ENCODE measurements at places on chromosomes 1 and 21.

GRCh38 chr1:38183096-38183495 lies 136.5 kb upstream of the POU3F1 start:
- DNase-seq: no peak

DNA sequence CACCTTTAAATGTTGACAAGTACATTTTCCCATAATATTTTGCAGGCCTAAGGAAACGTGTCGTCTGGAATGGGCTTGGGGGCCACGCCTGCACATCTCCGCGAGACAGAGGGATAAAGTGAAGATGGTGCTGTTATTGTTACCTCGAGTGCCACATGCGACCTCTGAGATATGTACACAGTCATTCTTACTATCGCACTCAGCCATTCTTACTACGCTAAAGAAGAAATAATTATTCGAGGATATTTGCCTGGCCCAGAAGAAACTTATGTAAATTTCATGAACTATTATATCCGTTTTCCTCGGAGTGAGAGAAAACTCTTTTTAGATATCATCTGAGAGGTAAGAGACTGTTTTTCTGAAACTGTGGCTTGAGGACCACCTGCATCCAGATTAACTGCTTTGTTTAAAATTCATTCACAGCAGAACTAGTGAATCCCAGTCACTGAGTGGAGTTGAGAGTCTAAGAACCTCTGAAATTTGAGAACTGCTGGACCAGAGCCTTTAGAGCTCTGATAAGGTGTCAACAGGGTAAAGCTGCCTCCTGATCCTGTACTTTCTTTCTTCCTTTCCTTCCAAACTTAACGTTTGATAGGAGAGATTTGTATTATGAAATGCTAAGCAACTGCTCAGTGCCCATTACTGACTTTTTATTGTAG lies 811 bp downstream of the EXO1 start:
- no peak for DNase-seq

DNA sequence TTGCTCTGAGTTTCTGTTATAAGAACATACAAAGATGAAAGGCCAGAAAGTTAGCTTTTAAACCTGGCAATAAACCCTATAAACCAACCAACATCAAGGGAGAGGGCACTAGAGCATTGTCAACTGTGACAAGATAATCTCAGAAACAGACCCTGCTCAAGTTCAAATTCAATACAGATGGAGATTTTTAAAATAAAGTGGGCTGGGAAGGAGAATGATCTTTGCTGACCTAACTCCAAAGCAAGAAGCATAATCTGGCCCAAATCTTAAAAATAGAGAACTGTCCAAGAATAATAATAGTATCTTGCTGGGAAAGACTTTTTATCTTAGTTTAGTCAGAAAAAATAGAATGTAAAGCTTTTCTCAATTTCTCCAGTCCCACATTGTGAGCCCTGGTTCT lies 485.5 kb downstream of the DISC1 start:
- no peak for DNase-seq

- DNase-seq: no peak
Measured at GRCh38 chr1:43418858-43419257, 29.2 kb downstream of the SZT2 start.

DNA sequence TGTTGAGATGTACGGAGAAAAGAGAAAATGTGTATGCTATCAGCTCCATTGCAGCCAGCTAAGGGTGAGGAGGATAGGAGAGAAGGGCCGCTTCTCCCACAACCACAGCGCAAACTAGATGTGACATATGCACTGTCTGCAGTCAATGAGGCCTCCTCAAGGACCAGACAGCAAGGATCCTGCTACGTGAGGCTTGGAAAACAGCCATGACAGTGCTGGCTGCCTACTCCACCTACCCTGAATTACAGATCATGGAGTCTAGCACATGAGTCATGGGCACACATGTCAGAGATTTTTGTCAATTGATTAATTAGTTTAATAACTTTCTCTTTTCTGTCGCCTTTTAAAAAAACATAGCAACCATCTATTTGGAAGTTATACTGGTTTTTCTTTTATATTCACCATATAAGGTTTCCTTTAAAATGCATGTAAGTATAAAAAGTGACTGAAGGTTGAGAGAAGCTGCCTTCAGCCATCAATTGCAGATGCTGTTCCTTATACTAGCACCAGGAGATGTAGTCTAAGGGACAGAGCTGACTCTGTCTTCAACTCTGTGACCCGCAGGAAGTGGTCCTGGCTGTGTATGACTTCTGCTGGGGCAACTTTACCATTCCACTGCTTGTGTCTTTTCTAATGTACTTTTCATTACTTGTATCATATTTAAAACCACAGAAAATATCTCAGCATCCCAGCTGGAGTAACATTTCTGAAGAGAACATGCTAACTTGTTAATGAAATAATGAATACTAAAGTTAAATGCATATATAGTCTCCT lies 3.1 kb downstream of the VPS26C start:
- DNase-seq: no peak

- DNase-seq: no peak
Measured at GRCh38 chr1:226668173-226668560, 70.9 kb downstream of the ITPKB start.

DNA sequence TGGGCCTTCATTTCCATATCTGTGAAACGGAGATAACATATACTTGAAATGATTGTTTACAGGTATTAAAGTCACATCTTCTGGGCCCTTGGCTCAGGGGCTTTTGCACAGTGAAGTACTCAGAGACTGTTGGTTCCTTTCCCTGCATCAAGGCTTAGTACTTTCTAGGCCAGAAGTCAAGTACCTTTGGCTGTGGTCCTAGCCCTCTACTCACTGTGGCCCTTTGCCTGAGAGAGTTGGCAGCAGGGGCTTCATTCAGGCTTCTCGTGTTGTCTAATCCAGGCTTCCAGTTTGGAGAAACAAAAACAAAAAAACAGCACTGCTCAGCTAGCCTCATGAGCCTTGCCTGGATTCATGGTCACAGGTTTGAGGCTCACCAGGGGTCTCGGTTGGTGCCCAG lies 8.1 kb upstream of the DPH2 start:
- DNase-seq: no peak

DNA sequence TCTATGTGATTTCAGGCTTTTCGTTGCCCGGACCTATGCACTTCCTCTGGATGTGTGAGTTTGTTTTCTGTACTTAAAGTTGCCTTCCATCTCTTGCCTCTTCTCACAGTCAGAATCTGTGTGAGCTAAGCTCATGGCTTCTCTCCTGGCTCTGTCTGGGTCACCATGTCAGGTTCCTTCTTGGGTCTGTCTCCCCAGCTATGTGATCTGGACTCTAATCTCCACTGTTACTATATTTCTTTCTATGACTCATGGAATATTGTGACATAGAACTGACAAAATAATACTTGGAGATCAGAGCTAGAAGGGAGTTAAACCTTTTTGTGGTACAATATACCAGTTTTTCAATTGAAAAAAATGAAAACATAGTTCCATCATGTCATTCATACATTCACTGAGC lies 172.7 kb upstream of the FGGY start:
- no peak for DNase-seq

DNA sequence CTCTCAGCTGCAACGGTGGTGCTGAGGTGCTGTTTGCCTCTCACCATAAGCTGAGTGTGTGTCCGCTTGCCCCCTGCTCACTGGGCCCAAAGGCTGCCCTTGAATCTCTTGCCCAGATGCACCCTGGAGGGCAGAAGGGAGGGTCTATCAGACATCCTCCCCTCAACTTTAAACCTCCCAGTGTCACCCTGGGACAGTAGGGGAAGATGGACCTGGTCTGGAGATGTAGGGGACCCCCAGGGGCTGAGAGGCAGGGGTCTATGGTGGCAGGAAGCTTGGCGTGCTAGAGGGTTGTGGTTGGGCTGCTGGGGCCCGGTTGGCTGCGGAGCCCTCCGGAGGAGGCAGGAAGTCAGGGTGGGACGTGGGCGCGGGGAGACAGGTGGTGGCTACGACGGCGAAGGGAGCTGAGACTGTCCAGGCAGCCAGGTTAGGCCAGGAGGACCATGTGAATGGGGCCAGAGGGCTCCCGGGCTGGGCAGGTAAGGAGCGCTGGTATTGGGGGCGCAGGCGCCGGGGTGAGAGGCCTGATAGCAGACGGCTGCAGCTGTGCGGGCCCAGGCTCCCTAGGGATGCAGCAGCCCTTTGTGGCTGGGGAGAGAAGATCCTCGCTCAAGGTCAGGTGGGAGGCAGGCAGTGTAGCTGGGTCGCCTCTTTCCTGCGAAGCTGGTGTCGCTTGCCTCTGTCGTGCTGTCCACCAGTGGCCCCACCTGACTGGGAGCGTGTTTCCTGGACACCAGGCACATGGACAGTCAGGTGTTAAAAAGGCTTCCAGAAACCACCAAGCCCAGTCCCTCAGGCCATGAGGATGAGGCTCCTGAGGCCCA lies at the start of gene LCK:
LCK (plus strand) TSS at position 373 of the 824 bp plus-strand sequence. CDS start 23,065 bp downstream, outside the sequence.
- DNase-seq: no peak

DNA sequence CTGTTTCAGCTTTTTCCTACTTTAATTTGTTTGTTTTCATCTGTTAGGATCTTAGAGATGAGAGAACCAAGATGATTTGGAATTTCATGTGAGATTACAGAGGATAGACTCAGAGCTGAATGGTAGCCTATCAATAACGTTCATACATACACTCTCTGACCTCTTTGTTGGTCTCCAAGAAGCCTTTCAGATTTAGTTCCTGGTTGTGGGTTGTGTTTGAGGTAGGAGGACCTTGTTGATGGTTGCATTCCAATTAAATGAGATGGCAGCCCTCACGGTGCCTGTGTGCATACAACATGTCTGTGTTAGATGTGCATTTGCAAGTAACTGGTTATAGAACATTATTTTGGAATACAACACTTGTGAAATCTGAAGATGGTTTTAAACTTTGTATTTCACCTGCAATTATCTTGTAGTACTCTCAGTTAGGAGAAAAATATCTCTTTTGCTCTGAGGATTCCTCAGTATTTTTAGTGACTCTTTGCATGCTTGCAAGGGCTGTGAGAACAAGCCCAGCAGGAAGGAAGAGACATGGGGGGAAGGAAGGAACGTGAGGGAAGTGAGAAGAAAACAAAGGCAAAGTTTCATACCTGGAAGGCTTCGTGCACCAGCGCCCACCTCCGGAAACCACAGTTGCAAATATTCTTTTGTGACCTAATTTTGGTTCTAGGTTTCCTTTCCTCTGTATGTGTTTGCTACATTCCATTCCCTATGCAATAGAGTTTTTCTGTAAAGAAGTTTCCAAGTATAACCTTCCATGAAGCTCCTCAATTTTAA lies 291.8 kb downstream of the DISC1 start:
- DNase-seq: no peak

Data from CMK (cell line).